A549 treated with RU486 at 1 μM for 4 hours (cell line): ENCODE measurements at places on chromosomes 1 and 21. TPM values are rescaled to one million over a fixed set of nuclear protein-coding genes. Genes with fewer than 3 reads are reported as not detected.

Gene CFHR5
- total RNA-seq = not detected in 5 replicates

Gene CAMK1G
- 0.09 to 0.54 TPM (median 0.54 TPM) in 5 replicates for total RNA-seq

Gene RYR2
- total RNA-seq = 0.07 to 0.18 TPM (median 0.12 TPM) in 3 of 5 replicates, not detected in the others

Gene KCNJ15
- 0.05 to 0.22 TPM (median 0.08 TPM) in 5 replicates for total RNA-seq

Gene INSRR
- not detected in 5 replicates for total RNA-seq

Gene AIRE
- total RNA-seq = not detected in 5 replicates

Gene BNIPL
- 0.06 to 0.20 TPM (median 0.13 TPM) in 4 of 5 replicates, not detected in the other for total RNA-seq

Gene LENEP
- not detected in 5 replicates for total RNA-seq

Gene ANKRD65
- total RNA-seq = not detected in 5 replicates

Gene SELENOF
- 119 to 182 TPM (median 162 TPM) in 5 replicates for total RNA-seq

Gene PODN
- not detected in 5 replicates for total RNA-seq

Gene NMNAT2
- 0.54 to 1.0 TPM (median 0.71 TPM) in 5 replicates for total RNA-seq

Gene AMY2B
- 0.43 to 0.70 TPM (median 0.55 TPM) in 5 replicates for total RNA-seq

Gene PTGER3
- not detected in 5 replicates for total RNA-seq

Gene LAMC2
- 21.0 to 28.9 TPM (median 24.9 TPM) in 5 replicates for total RNA-seq

Gene OR2G6
- not detected in 5 replicates for total RNA-seq

Gene PSEN2
- 25.8 to 30.1 TPM (median 28.3 TPM) in 5 replicates for total RNA-seq

Gene HCRTR1
- total RNA-seq = not detected in 5 replicates

Gene APCS
- not detected in 5 replicates for total RNA-seq

Gene TTC22
- 0.08 TPM in 1 of 5 replicates, not detected in the others for total RNA-seq

Gene PTTG1IP
- total RNA-seq = 88.0 to 98.1 TPM (median 96.5 TPM) in 5 replicates

Gene LEMD1
- total RNA-seq = not detected in 5 replicates

Gene LRRC53
- total RNA-seq = not detected in 5 replicates

Gene ITLN1
- total RNA-seq = 0.22 TPM in 1 of 5 replicates, not detected in the others

Gene RGS4
- 0.08 to 0.23 TPM in 2 of 5 replicates, not detected in the others for total RNA-seq

Gene TNFRSF18
- not detected in 5 replicates for total RNA-seq

Gene SPATA17
- total RNA-seq = 2.7 to 3.9 TPM (median 2.8 TPM) in 5 replicates

Gene BGLAP
- total RNA-seq = 0.66 TPM in 1 of 5 replicates, not detected in the others

Gene ADAMTSL4
- 2.4 to 4.3 TPM (median 2.8 TPM) in 5 replicates for total RNA-seq

Gene TSSK3
- not detected in 5 replicates for total RNA-seq

Gene TMED5
- 14.5 to 41.3 TPM (median 37.3 TPM) in 5 replicates for total RNA-seq
